ENCODE measurements at places on chromosomes 3 and 15.
A peak's percentile ranks its signal among the peaks of the same experiment; 100 is the strongest.

- DNase-seq = no peak
Measured at GRCh38 chr3:39531066-39531465, 63.6 kb downstream of the MOBP start.

DNA sequence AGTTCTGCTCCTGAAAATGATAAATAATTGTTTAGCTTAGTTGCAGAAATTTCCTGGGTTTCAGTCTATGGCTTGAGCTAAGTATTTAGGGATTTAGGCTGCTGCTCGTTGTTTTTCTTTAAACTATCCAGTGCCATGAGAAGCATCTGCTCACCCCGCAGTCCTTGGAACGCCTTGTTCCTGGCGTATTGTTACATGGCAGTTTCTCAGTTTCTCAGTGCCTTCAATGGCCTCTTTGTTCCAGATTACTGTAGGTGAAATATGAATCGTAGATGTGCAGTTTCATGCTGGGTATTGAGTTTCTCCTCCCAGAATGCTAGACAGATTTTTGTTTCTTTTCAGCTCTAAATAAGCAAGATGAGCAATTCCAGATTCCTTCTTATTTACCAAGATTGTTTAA is 269.5 kb upstream of the GBE1 start:
- DNase-seq = no peak

DNA sequence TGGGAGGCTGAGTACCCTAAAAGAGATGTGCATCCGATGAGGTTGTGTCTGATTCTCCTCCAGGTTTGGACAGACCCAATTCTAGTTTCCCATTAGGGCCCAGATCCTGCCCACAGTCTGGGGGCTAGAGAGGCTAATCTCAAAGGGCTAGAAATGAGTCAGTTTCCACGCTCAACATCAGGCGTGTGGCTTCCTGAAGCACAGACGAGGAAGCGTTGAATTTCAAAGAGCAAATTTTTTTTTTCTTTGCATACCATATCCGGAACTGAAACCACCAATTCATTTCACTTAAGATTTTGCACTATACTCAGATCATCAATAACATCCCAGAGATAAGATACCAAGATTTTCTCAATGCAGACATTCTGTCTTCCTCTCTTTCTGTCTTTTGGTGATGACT is 173.8 kb upstream of the BCL6 start:
- DNase-seq = peak; percentile 45

GRCh38 chr15:49103002-49103401 is 52.4 kb downstream of the COPS2 start:
- no peak for DNase-seq

DNA sequence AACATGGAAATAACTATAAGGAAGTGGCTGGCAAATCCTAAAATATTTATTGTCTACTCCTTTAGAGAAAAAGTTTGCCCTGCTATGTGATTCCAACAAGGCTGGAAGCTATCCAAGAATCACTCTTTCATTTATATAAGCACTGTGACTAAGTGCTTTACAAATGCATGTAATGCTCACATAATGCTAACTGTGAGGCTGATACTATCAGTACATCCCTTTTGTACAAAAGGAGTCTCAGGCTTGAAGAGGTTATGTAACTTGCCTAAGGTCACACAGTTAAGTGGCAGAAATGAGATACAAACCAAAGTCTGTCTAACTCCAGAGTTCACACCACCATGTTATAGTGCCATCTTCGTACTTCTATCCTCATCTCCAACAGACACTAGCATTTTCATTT is 17.0 kb downstream of the TOPBP1 start:
- DNase-seq = no peak

GRCh38 chr3:59990915-59991314 is 941.1 kb upstream of the CFAP20DC start:
- no peak for DNase-seq

DNA sequence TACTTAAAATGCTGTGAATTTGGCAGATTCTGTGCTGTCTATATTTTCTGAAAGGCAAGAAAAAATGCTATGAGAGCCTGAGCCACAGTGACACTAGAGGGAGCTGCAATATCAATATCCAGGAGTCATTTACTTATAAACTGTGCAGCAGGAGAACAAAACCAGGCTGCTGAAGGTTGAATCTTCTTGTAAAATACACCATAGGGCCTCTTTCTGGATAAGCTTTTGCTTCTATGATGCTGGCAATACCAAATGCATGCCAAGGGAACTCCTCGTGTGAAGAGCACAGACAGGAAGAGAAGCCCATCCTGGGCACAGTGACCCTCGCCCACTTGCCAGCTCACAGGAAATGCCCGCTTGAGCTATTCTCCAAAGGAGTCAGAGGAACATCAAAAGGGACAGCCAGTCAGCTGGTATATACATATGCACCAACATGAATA is 48.0 kb upstream of the TSPAN3 start:
- DNase-seq = peak; percentile 6

- no peak for DNase-seq
Measured at GRCh38 chr3:182896553-182896952, 83.8 kb downstream of the DCUN1D1 start.

- DNase-seq = no peak
Measured at GRCh38 chr3:175312791-175313190, 453.7 kb downstream of the NAALADL2 start.

GRCh38 chr3:174488527-174488926 is 370.6 kb upstream of the NAALADL2 start:
- DNase-seq = no peak

DNA sequence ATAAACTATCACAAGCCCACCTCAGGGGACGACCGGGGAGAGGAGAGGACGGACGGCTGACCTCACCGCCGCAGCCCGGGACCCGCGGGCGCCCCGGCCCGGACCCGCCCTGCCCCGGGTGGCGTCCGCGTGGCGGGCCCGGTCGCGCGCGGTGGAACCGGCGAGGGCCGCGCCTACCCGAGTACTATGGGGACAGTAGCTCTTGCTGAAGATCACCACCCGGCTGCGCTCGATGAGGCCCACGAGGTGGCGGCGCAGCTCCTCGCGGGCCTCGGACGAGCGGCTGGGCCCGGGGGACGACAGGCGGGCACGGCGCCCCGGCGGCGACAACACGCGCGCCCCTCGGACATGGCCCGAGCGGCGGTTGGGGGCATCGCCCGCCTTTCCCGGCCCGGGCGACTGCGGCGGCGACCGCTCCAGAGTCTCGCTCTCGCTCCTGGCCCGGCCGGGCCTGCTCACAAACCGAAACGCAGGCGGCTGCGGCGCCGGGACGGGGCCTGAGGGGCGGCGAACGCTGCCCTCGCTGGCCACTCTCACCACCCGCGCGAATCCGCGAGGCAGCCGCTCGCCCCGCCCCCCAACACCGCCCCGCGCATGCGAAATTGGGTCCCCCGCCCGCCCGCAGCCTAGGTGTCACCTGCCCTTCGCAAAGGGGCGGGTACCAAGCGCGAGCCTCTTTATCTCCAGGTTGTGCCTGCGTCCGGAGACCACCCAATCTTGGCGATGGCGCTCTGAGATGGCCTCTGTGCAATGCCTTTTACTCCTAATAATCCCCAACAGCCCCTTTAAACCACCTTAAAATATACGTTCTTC is at the start of gene TXNRD3:
TXNRD3 (minus strand) TSS at position 554 of the 813 bp plus-strand sequence.
- peak; percentile 53 for DNase-seq

DNA sequence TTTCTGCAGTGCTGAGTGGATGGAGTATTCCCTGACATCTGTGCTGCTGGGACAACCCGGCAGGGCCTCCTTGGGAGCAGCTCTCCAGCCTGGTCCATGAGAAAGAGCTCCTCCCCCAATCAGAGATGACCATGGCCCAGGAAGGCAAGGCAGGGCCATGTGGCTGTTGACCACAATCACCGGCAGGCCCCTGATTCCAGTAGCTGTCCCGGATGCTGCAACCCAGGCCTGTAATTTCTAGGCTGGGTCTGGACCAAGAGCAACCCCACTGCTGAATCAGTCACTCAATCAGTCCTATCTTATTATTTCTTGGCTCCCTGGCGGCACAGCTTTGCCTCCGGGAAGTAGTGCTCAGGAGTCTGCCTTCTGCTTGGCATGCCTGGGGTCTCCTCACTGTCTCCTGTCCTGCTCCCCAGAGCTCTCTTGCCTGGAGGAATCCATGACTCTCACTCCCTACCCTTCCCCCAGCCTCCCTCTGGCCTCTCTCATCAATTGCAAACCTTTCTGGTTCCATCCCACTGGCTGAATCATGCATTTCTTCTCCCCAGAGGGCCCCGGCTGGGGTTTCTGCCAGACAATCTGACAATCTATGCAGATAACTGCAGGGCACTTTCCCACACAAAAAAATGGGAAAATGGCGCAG is 32.6 kb upstream of the ITGA11 start:
- DNase-seq = no peak

GRCh38 chr3:157494581-157495281 is 8.5 kb downstream of the VEPH1 start:
- no peak for DNase-seq

- DNase-seq = no peak
Measured at GRCh38 chr15:101167753-101168462, 83.9 kb downstream of the CHSY1 start.

GRCh38 chr3:72748659-72749058 is 99.6 kb downstream of the SHQ1 start:
- no peak for DNase-seq

GRCh38 chr15:80999623-81000036 is 1.1 kb upstream of the TLNRD1 start:
- peak; percentile 37 for DNase-seq

DNA sequence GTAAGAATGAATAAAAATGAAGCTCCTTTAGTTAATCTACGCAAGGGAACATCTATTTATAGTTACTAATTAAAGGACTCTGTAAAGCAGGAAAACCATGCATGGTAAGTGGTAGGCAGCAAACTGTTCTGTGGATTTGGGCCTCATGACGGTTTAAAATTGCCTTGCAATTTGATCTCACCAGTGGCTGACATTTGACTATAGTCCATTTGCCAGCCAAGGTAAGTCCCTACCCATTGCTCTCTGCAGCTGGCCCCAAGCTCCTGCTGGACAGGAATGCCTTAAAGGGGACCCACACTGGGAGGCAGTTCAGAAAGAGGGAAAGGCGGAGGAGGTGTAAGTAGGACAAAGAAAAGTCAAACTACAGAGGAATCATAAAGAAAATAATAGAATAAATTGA is 203.3 kb downstream of the PLCL2 start:
- no peak for DNase-seq

DNA sequence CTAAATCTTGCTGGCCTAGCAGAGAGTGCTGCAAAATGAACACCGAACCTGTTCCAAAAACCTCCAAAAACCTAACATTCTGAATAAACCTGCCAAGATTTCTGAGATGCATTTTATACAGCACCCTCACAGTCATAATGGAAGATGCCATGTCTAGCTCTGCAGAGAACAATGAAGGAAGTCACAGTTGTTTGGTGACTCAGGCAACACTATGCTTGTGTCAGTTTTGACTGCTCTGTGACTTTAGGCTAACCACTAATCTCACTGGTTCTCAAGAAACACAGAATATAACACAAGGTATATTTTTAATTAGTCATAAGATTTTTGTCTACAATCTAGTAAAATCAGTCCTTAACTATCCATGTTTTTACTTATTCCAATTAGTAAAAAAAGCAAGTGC is 606.6 kb downstream of the TBL1XR1 start:
- DNase-seq = no peak

GRCh38 chr3:116442331-116443021 is 2.8 kb downstream of the LSAMP start:
- DNase-seq = no peak

- DNase-seq = no peak
Measured at GRCh38 chr3:42728056-42728455, 25.5 kb upstream of the HHATL start.

DNA sequence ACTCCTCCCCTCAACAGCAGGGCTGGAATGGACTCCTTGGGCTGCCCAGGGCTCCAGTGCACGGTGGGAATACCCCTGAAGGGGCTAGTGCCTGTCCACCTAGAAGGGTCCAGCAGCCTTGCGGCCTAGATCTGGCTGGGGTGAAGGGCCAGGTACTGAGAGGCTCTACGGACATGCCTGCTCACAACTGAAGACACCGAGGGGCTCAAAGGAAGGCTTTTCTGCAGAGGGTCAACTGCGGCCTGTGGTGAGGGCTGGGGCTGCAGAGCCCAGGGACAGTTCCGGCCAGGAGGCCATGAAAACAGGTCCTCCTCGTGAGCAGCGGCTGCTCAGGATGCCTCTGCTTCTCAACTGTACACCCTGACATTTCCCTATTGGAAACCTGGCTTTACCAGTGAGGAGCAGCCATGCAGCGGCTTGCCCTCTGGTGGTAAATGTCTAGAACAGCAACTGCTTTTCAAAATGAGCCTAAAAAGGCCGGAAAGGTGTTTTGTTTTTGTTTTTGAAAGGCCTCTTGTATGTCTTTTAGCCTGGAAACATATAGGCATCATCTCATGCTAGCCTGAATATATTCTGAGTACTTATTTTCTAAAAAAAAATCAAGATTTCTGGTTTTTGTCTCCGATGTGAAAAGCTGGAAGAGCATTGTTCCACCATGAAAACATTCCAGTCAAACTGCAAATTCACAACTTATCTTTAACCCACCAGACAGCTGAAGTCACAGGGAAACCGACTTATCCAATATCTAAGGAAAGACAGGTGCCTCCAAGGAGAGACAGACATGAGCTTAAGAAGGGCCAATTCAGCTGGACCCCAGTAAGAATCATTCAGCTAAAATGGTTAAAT is 163.4 kb downstream of the KLF13 start:
- peak; percentile 16 for DNase-seq

- DNase-seq = no peak
Measured at GRCh38 chr15:69462030-69462492, 9.4 kb downstream of the RPLP1 start.

GRCh38 chr15:99645951-99646350 is 80.2 kb downstream of the MEF2A start:
- DNase-seq = no peak

DNA sequence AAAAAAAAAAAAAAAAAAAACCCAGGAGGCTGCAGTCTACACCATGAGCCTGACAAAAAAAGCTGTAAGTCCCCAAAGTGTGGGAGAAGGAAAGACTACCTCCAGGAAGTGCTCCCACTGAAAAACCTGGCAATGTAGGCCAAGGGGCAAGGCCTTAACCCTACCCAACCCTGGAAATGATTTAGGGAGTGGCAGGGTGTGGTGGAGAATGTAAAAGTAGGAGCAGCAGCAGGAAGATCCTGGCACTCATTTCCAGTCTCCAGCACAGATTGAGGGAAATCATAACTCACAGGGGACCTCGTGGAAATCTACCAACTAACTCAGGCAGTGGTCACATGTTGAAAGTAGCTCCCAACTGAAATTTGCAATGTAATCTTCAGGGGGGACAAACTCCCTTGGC is 839.5 kb downstream of the EPHA3 start:
- DNase-seq = no peak

- no peak for DNase-seq
Measured at GRCh38 chr3:109132801-109133473, 3.6 kb upstream of the C3orf85 start.

All from T follicular helper cell (primary cell).